COLO829 (cell line): ENCODE measurements at places on chromosomes 6 and 20.

DNA sequence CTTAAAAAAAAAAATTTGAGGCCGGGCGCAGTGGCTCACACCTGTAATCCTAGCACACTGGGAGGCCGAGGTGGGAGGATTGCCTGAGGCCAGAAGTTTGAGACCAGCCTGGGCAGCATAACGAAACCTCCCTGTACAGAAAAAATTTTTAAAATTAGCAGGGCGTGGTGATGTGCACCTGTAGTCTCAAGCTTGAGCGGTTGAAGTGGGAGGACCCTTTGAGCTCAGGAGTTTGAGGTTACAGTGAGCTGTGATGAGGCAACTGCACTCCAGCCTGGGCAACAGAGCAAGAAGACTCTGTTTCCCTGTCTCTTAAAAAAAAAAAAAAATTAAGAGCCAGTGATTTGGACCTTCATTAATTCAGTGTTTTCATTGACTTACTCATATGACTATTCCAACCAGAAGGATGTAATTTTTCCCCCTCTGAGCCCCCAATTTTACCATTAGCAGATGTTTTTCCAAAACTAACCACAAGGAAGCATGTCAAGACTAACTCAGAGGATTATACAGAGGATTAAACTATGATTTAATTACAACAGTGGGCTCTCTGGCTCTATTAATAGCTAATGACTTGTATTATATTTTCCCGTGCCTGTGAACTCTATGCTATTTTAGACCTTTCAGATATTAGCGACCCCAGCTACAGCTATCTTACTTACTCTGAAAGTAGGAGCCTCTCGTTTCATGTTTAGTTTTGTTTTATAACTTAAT is 75.1 kb downstream of the ARID1B start:
- DNase-seq, result no peak

GRCh38 chr6:8627085-8627861 is 191.9 kb upstream of the SLC35B3 start:
- no peak for DNase-seq

GRCh38 chr6:88368071-88368787 is 202.1 kb upstream of the CNR1 start:
- peak; percentile 34 for DNase-seq

GRCh38 chr6:113595911-113596376 is 261.2 kb upstream of the MARCKS start:
- no peak for DNase-seq

GRCh38 chr6:45491048-45491735 is 113.5 kb upstream of the SUPT3H start:
- no peak for DNase-seq

DNA sequence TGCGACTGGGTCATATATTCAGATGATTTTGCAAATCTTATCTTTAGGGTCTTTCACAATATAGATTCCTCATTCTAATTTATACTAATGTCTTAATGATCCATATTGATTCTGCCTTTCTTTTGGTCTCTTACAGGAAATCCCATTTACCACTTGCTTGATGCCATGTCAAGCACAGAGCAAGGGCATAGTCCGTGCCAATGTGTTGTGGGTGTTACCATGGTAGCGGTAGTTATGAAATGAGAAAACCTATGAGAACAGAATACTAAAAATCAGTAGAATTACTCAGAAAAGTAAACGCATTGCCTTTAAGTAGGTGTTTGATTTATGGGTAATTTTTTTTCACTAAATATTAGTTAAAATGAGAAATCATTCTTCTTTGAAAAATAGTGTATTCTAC is 153.9 kb upstream of the RAB32 start:
- DNase-seq, result no peak
